Stimulated activated CD4-positive, alpha-beta T cell treated with anti-CD3 and anti-CD28 coated beads, TNF-alpha, amount 100 ng/mL, for 24 hours (primary cell): ENCODE measurements at places on chromosomes 4 and X.

GRCh38 chr4:23648854-23649596 is 240.8 kb downstream of the PPARGC1A start:
- DNase-seq: no peak

DNA sequence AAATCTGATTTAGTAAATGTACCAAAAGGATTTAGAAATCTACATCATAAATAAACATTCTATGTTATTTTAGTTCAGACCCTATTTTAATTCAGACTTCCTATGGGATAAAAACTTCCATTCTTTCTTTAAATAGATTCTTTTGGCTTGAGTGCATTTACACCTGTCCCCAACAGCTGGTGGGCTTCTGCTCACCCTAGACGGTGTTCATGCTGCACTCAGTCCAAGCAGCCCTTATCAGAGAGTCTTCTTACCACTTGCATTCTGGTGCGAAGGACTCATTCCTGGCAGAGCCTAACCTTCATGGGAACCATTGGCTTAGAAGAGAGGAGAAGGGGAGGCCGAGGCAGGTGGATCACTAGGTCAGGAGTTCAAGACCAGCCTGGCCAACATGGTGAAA is 57.3 kb downstream of the NPNT start:
- DNase-seq: no peak

DNA sequence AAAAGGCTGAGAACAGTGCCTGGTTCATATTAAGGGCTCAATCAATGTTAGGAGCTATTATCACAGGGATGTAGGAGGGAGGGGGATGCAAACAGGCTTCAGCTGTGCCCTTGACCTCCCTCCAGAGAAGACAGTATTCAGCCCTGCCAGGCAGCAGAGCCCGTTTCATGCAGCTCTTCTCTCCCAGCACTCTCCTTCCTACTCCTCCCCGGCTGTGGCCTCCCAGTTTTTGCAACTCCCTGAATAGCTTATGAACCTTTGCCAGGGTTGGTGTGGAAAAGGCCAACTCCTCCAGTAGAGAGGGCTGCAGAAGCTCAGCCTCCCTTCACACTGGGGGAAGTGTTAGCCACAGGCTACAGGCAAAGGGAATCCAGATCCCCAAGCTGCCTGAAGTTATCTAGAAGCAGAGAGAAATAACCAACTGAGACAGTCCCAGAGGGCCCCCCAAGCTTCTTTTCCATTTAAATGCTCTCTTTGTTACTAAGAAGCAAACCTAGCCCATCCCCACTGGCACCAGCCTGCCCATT is 31.7 kb upstream of the APLN start:
- DNase-seq: no peak

DNA sequence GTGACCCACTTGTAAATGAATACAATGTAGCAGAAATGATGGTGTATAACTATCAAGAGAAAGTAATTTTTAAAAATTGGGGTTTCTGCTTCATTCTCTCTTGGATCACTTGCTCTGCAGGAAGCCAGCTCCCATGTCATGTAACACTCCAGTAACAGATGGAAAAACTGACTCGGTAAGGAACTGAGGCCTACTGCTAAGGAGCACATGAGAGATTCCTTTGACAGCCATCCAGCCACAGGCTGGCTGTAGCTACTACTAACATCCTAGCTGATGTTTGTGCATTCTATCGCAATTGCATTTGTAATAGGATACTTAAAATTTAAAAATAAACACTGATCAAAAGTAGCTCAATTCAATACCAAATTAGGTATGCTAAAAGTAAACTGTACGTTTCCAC is 102.3 kb upstream of the MAB21L2 start:
- no peak for DNase-seq

GRCh38 chrX:34483980-34484379 is 173.1 kb downstream of the TMEM47 start:
- no peak for DNase-seq
